ENCODE measurements at places on chromosomes 3 and 15.

- peak; percentile 42 for DNase-seq
These were observed 8.7 kb upstream of the GPD1L start for GRCh38 chr3:32097768-32098167.

DNA sequence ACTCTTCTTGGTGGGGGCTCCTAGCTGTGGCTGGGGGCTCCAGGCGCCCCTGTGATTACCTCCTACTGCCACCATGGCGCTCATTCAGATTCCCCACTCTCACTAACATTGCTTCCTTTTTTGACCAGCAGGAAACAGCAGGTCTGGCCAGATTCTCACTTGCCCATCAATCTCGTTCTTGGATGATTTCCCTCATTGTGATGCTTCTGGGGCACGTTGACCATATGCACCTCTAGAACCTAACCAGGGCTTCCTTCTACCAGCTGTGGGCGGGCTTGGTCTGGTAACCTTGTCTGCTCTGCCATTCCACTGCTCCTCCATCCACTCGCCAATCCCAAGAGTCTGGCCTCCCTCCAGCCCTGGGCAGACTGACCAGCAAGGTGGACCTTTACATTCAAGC lies 35.9 kb upstream of the PTPN23 start:
- DNase-seq: peak; percentile 28

DNA sequence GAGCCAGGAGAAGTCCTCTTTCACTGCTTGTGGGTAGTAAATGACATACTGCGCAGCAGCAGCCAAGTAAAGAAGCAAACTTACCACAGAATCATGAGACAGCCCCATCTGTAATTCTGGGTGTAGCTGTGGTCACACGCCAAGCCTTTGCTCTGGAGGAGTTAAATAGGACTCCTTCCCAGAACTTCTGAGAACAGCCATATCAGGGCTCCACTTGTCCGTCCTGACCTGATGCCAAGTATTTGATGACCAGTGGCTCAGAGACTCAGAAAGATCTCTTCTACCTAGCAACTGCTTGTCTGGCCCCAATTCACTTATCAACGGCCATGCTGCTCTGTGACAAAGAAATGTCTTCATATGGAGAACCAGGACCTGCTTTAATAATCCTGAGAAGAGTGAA lies 20.6 kb upstream of the GOLIM4 start:
- DNase-seq: no peak

- no peak for DNase-seq
These were observed 18.9 kb downstream of the RGMA start for GRCh38 chr15:93070132-93070531.

GRCh38 chr15:58486564-58486963 lies 54.8 kb downstream of the LIPC start:
- no peak for DNase-seq

DNA sequence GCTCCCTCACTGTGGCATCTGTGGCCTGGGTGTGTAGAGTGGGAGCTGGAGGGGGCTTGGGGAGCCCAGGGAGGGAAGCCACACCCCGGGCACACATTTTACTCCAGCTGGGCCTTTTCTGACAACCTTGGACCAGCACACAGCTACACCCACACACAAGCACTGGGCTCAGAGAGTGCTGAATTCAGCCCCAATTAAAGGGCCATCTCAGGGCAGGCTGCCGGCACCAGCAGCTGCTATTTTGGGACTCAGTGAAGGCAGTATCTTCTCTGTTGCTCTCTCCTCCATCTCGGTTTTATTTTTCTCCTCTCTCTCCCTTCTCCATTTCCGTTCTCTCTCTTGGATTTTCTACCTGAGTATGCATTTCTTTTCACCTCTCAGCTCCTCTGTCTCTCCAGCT lies 19.1 kb upstream of the TBC1D21 start:
- no peak for DNase-seq

DNA sequence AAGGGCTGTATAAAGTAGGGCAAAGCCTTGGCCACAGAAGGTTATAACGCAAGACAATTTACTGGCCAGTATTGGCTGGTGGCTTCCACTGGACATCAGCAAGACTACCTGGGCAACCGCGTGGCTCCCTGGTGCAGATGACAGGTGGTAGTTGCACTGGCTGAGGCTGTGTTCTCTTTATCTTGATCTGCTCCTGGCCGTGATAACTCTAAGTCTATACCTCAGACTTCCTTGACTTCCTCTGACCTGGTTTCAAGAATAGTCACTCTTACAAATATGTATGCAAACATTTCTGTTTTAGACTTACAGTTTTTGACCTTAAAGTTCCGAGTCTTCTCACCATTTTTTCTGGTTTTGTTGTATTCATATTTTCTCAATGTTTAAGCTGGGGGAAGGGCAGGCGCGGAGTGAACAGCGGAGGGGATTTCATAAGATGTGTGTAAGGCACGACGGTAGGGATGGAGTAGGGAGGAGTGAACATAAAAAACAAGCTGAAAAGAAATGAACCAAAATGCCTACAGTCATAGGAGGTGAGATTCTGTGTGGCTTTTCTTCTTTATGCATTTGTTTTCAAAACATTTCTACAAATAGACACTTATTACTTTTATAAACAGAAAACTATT lies 15.2 kb upstream of the TMEM212 start:
- DNase-seq: no peak

GRCh38 chr3:140870351-140870750 lies 71.3 kb upstream of the SLC25A36 start:
- DNase-seq: no peak

GRCh38 chr15:29348336-29348914 lies 78.8 kb upstream of the NSMCE3 start:
- DNase-seq: no peak

DNA sequence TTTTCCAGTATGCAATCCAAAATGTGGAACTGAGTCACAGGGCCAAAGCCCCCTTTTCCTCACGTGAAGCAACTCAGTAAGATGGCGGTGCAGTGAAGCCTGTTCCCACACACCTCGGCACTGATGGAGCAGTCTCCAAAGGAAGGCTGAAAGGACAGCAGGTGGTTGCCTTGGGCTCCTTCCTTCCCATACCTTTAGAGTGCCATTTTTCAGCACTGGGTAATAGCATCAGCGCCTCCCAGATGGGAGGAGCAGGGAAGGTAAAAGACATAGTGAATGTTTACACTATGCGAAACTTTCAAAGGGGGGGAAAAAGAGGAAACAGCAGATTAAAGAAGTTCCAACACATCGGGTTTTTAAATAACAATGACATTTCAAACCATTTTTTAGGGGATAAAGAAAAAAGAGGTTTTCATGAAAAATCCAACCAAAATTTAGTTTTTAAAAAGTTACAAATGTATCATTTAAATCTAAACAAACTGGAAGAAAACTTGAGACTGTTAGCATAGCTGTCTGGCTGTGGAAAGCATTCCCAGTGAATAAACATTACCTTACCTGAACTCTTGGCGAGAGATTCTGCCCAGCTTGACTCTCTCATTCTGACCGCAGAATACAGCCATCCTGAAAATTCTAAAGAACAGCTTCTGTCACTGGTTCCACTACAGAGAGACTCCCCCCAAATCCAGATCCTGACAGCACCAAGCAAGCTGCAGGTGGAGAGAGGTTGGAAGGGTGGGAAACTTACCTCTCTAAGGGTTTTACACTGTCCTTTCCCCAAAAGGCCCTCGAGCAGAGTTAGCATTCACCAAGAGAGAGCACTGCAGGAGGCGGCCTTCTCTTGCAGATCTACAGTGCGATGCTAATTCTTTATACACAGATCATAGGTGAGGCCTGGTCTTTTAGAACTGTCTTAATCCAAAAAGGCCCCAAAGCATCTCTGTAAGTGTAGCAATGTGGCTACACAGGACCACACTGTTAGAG lies 32.6 kb downstream of the ABCC5 start:
- no peak for DNase-seq

- no peak for DNase-seq
These were observed 168.1 kb upstream of the CD96 start for GRCh38 chr3:111373861-111374260.

DNA sequence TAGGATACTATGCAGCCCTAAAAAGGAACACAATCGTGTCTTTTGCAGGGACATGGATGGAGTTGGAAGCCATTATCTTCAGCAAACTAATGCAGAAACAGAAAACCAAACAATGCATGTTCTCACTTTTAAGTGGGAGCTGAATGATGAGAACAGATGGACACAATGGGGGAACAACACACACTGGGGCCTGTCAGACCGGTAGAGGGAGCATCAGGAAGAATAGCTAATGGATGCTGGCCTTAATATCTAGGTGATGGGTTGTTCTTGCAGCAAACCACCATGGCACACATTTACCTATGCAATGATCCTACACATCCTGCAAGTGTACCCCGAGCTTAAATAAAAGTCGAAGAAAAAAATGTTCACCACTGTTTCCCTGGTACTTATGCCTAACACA lies 17.5 kb downstream of the SENP7 start:
- no peak for DNase-seq

DNA sequence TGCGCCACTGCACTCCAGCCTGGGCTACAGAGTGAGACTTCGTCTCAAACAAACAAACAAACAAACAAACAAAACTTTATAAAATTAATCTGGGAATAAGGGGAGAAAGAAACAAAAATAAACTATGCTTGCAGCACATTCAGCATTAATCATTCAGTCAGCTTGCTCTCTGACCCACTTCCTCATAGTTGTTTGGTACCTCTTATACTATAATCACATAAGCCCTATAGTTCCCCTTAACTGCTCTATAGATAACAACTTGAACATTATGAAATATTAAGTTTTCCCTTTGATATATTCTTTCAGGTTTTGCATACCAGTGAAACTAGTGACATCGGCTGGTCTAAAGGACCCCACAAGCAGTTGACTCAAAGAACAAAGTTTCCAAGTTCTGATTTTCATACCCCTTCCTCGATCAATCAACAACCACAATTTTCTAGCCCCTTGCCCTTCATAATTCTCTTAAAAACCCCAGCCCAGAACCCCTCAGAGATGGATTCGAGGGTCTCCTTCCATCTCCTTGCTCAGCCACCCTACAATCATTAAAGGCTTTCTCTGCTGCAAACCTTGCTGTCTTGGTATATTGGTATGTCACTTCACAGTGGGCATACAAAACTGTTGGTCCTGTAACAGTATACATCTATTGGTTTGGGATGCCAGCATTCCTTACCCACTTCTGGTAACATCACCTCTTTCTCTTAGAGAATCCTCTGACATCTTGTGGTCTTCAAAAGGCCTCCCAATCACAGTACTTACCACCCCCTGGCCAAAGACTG lies 26.4 kb downstream of the BCL2L10 start:
- peak; percentile 37 for DNase-seq

DNA sequence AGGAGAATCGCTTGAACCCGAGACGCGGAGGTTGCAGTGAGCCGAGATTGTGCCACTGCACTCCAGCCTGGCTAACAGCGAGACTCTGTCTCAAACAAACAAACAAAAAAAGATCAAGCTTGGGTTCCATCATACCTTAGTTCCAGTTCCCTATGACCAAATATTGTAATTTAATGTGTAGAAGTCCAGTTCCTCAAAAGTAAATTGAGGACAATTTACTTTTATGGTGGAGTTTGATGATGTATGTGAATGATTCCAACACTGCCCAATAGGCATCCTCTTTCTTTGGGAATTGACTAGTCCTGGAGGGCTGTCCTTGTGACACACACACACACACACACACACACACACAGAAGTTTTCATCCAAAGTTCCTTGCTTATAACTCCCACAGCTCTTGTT lies 2.8 kb upstream of the PKM start:
- no peak for DNase-seq

DNA sequence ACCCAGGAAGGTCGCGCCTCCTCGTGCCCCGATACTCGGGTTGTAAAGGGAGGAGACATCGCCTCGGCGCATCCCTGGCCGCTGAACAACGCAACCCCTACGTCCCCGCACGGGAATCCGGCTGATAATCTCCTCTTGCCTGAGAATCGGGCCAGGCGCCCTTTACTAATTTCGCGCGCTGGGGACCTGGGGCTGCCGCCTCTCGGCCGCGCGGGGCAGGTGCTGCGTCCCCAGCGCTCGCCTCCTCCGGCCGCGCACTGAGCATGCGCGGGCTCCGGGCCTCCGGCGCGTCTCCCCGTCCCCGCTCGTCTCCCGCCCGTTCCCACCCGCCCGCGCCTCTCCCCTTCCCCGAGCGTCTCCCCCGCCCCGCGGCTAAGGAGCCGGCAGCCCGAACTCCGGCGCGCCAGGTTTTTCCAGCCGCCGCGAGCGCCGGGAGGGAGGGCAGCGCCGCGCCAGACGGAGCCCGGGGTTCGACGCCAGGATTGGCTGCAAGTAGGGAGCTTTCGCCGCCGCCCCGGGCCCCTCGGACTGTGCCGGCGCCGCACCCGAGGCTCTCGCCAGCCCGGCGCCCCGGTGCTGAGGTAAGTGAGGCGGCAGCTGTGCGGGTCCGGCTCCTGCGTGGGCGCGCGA lies at the start of gene CNTN4:
CNTN4 (plus strand) TSS at position 469 of the 630 bp plus-strand sequence.
- DNase-seq: no peak

DNA sequence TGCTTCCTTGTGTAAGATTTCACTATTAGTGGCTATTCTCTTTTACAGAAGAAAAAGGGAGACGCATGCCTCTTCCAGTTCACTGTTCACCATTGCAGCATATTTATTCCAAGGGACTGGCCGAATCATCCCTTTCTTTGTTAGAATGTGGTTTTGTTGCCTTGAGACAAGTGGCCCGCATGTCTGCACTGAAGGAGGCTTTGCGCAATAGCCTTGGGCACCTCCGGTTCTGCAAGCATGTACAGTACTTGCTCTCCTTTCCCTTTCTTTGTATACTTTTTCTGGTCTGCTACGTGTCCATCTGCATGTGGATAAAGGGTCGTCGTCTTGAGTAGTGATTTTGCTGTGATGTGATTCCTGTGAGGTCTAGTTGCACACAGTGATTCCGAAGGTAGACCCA lies 43.0 kb downstream of the FLNB start:
- DNase-seq: no peak

GRCh38 chr3:155946178-155946577 lies 75.7 kb downstream of the GMPS start:
- no peak for DNase-seq

- DNase-seq: no peak
These were observed 113.5 kb downstream of the IGF2BP2 start for GRCh38 chr3:185711255-185711870.

DNA sequence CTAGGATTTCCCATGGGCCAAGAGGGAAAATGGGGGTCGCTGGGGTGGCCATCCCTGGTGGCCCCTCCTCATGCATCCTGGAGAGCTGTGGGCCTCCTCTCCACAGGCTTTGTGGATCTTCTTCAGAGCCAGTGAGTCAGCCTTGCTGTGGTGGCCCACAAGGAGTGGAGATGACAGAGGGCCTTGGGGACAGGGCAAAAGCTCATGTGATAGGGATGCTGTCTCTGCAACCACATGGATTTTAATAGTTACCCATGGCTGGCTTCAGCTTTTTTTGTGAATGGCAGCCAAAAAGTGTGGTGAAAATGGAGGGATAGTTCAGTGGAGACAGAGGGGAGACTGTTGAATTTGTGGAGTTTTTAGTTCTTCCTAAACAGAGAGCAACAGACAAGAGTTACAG lies 1.2 kb downstream of the TF start:
- DNase-seq: no peak
